ENCODE measurements at places on chromosomes 7 and 10.

- DNase-seq, result no peak
Observed at GRCh38 chr10:14129770-14130169, 201.0 kb downstream of the FRMD4A start.

DNA sequence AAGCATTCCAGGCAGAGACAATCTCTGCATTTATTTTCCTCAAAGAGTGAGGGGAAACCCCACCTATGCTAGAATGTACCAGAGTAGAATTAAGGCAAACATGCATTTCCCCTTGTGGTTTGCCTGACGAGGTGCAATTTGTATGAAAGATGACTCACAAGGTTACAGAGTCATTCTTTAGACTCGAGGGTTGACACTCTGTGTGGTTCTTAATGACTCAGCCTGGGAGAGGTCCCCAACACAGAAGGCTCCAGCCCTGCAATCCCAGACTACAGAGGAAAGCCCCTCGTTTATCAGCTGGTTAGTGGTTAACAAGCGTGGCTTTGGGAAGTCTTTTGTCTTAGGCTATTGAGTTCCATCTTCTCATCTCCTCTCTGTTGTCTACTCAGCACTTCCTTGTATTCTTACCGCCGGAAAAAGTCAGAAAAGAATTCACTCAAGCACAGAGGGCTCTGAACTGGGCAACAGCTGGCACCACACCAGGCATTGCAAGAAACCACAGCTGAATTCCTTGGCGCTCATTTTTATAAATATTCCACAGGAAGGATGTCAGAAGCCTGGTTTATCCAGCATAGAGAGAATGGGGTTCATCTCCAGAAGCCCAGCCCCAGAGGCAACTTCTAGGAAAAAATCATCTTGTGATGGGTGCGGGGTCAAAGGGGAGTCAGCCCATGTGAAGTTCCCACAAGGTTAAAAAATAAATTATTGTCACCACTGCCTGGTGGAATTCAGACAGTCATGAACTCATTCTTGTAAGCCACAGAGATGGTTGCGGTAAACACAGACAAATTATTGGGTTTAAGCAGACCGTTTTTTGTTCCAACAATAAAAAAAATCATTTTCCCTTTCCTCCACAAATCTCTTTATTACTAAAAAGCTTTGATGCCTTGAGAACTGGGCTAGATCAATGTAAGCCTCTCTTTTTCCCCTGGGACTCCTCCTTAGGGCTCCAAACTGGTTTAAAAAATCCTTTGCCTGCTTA, 24.5 kb upstream of the SVIL start:
- peak; percentile 76 for DNase-seq

- no peak for DNase-seq
Observed at GRCh38 chr7:26370011-26370410, 78.3 kb downstream of the SNX10 start.

GRCh38 chr7:130346941-130347340, 2.3 kb downstream of the CPA5 start:
- DNase-seq, result no peak

DNA sequence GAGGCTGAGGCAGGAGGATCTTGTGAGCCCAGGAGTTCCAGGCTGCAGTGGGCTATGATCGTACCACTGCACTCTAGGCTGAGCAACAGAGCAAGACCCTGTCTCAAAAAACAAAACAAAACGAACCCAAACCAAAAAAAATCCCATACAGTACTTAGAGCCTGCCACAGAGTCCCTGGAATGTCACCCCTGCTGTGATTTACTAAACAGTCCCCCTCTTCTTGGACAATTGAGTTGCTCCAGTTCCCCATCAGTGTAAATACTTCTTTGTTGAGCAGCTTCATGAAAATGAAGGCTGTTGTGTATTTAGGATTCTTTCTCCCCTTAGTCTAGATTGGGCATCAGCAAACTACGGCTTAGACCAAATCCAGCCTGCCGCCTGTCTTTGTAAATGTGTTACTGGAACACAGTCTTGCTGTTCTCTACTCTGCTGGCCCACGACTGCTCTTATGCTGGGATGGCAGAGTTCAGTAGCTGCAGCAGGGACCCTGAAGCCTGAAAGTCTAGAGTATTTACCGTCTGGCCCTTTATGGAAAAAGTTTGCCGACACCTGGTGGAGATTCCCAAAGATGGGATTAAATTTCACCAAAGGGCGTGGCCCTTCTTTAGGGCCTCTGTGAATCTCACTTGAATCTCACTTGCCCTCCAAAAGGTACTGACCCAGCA, 57.8 kb downstream of the PALD1 start:
- DNase-seq, result no peak

DNA sequence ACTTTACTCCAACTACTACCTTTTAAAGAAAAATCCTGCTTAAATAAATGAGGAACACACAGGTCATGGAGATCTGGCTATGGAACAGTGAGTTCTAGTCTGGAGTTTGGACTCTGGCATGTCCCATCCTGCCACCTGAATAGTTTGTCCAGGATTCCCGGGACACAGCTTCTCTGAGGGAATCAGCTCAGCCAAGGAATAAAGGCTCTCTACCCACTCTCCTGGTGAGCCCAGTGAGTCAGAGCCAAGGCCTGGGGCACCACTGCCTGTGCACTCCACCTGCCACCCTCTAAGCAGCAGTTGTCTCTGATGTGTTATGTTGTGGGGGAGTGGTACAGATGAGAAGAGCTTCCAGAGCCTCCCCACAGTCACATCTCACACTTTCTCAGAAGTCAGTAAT, 113.5 kb downstream of the HTR5A start:
- no peak for DNase-seq

GRCh38 chr7:24933298-24933697, 46.7 kb downstream of the OSBPL3 start:
- no peak for DNase-seq

DNA sequence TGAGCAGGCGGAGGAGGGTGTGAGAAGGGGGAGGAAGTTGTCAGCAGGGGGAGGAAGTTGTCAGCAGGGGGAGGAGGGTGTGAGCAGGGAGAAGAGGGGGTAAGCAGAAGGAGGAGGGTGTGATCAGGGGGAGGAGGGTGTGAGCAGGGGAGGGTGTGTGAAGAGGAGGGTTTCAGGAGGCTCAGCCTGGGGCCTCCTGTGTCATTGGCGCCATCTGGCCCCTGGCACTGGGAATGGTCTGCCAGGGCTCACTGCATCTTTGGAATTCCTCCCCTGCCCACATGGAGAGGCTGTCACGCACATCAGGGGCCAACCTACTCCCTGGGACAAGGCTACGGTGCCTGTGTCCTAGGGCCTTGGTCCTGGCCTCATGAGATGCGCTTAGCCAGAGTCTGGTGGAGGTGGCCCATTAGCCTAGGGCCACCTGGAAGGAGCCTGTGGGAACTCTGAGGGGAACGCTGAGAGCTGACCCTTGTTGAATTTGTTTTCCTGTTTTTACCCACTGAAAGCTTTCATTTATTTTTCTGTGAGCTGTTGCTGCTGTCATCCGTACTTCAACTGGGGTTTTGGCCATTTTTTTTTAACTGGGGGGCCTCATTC, 18.0 kb downstream of the CAMK2B start:
- DNase-seq, result no peak

Measured in effector memory CD4-positive, alpha-beta T cell (primary cell).